ENCODE measurements at places on chromosomes 1 and 21.
A peak's percentile ranks its signal among the peaks of the same experiment; 100 is the strongest.

- no peak for DNase-seq
- peaks cover 4% of the 10 kb centered on the region for H3K36me3 ChIP-seq
- peaks cover 23% of the 10 kb centered on the region for H3K4me1 ChIP-seq
- H3K27ac ChIP-seq: peak overlapping the region; percentile 78
- H3K4me3 ChIP-seq: peak overlapping the region; percentile 76
Observed at GRCh38 chr1:28437264-28437923, 67.9 kb downstream of the PHACTR4 start.

DNA sequence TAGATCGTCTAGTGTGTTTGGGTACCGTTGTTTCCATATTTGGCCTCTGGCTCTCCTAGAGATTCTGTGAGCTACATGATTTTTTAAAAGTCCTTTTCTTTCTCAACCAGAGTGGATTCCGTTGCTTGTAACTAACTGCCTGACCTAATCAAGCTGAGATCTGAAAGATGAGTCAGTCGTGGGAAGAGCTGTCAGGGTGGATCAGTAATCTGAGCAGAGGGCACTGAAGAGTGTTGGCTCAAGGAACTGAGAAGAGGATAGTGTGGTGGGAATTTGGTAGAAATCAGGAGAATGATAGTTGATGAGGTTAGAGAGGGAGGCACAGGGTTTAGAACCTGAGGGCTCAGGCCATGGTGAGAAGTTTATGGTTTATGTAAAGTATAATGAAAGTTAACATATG lies 52.2 kb downstream of the TRAF5 start:
- no peaks in the 10 kb centered on the region for H3K27me3 ChIP-seq
- peaks cover 39% of the 10 kb centered on the region for H3K36me3 ChIP-seq
- peaks cover 38% of the 10 kb centered on the region for H3K4me1 ChIP-seq
- DNase-seq: peak; percentile 42
- peak overlapping the region; percentile 71 for H3K27ac ChIP-seq

DNA sequence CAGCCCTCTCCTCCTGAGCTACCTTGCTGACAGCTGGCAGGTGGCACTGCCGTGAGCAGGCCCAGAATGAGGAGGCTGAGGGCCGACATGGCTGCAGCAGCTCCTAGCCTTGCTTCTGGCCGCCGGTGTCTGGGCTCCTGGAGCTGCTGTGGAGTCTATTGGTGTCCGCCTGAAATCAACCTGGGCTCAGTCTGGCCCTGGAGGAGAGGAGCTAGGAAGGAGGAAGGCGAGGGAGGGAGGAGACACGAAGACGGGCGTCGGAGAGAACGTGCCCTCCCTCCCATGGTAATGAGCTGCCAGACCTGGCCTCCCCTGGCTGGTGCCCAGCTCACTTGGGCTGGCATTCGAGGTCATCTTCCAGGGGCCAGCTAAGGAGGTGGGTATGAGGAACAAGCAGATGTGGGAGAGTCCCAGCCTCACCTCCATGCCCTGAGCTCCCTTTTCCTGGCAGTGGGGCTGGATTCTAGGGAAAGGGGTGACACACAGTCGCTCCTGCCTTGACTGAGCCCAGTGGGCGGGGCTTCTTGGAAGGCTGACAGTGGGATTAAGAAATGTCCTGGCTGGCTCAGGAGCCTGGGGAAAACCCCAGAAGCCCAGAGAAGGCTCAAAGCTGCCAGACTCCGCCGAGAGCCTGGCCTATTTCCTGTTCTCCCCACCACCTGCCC lies at the start of gene PDZK1IP1:
Gene PDZK1IP1, minus strand, starts transcription at position 193 of the 665 bp plus-strand sequence. Its CDS starts 104 bp downstream, at position 89.
- H3K4me1 ChIP-seq: peaks cover 1% of the 10 kb centered on the region
- H3K36me3 ChIP-seq: no peaks in the 10 kb centered on the region
- H3K4me3 ChIP-seq: no peak within 1 kb of the TSS
- DNase-seq: no peak

DNA sequence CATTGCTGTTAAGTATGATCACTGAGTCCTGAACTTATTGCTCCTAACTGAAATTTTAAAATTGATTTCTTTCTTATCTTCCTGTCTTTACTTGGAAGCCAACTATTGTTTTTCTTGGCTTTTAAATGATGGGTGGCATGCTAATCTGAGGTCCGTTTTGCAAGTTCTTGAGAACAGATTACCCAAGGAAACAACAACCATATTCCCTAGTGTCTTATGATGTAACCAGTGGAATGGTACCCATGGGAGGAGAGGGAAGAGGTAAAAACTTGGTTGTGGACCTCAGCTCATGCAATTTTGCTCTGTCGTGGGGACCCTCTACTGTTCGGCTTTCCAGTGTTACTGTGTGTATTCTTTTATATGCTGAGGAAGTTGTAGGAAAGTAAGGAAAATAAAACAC lies 454.8 kb upstream of the ADAMTS5 start:
- H3K27me3 ChIP-seq: no peaks in the 10 kb centered on the region
- DNase-seq: no peak
- no peak overlapping the region for H3K4me3 ChIP-seq

DNA sequence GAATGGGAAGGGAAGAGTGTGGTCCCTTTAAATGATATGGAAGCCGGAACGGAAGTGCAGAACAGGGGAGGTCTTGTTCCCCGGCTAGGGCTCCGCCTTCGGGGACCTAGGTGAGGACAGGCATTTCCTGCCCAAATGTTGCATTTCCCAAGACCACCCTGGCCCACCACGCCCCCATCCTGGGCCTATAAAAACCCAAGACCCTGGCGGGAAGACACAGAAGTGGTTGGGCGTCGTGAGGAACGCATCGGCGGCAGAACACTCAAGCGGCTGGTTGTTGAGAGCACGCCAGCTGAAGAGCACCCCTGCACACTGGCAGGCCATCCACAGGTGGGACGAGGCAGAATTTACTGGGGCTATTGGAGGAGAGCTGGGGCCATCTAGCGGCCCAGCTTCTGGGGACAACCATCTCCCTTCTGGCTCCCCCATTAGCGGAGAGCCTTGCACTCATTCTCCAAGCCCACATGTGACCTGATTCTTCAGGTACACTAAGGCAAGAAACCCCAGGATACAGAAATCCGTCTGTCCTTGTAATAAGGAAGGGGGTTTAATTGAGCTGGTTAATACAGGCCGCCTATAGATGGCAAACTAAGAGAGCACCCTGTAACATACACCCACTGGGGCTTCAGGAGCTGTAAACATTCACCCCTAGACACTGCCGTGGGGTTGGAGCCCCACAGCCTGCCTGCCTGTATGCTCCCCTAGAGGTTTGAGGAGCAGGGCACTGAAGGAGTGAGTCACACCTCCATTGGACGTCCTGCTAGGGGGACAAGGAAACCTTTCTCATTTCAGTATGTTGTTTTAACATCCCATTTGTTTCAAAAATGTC lies 1327.9 kb downstream of the BRINP3 start:
- no peak overlapping the region for H3K4me3 ChIP-seq
- DNase-seq: no peak
- no peaks in the 10 kb centered on the region for H3K27me3 ChIP-seq
- no peak overlapping the region for H3K27ac ChIP-seq
- H3K36me3 ChIP-seq: no peaks in the 10 kb centered on the region

- H3K4me1 ChIP-seq: peaks cover 4% of the 10 kb centered on the region
- DNase-seq: no peak
- no peaks in the 10 kb centered on the region for H3K36me3 ChIP-seq
- no peak overlapping the region for H3K4me3 ChIP-seq
- H3K27me3 ChIP-seq: peaks cover 15% of the 10 kb centered on the region
Observed at GRCh38 chr1:208134491-208134890, 109.7 kb downstream of the PLXNA2 start.

- no peaks in the 10 kb centered on the region for H3K27me3 ChIP-seq
- H3K4me3 ChIP-seq: no peak overlapping the region
- no peaks in the 10 kb centered on the region for H3K4me1 ChIP-seq
- DNase-seq: no peak
Observed at GRCh38 chr1:180123463-180123936, 31.2 kb upstream of the QSOX1 start.

- no peak overlapping the region for H3K27ac ChIP-seq
- H3K36me3 ChIP-seq: no peaks in the 10 kb centered on the region
- DNase-seq: no peak
- H3K27me3 ChIP-seq: no peaks in the 10 kb centered on the region
- H3K4me1 ChIP-seq: no peaks in the 10 kb centered on the region
Observed at GRCh38 chr1:79380078-79380477, 373.5 kb upstream of the ADGRL4 start.

- peak overlapping the region; percentile 69 for H3K27ac ChIP-seq
- no peaks in the 10 kb centered on the region for H3K36me3 ChIP-seq
- H3K27me3 ChIP-seq: no peaks in the 10 kb centered on the region
- peak overlapping the region; percentile 81 for H3K4me3 ChIP-seq
- H3K4me1 ChIP-seq: peaks cover 27% of the 10 kb centered on the region
- no peak for DNase-seq
Observed at GRCh38 chr21:35204850-35205541, 155.9 kb upstream of the RUNX1 start.

DNA sequence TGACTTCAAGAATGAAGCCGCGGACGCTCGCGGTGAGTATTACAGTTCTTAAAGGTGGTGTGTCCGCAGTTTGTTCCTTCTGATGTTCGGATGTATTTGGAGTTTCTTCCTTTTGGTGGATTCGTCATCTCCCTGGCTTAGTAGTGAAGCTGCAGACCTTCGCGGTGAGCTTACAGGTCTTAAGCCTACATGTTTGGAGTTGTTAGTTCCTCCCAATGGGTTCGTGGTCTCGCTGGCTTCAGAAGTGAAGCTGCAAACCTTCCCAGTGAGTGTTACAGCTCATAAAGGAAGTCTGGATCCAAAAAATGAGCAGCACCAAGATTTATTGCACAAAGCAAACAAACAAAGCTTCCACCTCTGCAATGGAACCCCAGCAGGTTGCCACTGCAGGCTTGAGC lies 14.7 kb downstream of the LDLRAD1 start:
- H3K36me3 ChIP-seq: no peaks in the 10 kb centered on the region
- DNase-seq: no peak
- no peaks in the 10 kb centered on the region for H3K4me1 ChIP-seq
- H3K4me3 ChIP-seq: no peak overlapping the region
- H3K27ac ChIP-seq: no peak overlapping the region

- no peak overlapping the region for H3K27ac ChIP-seq
- H3K27me3 ChIP-seq: no peaks in the 10 kb centered on the region
Observed at GRCh38 chr1:31366796-31367195, 6.1 kb downstream of the FABP3 start.

GRCh38 chr1:26583646-26584485 lies 54.3 kb downstream of the RPS6KA1 start:
- no peak overlapping the region for H3K4me3 ChIP-seq
- H3K27ac ChIP-seq: peak overlapping the region; percentile 60
- no peaks in the 10 kb centered on the region for H3K27me3 ChIP-seq
- H3K4me1 ChIP-seq: peaks cover 26% of the 10 kb centered on the region
- DNase-seq: peak; percentile 40

DNA sequence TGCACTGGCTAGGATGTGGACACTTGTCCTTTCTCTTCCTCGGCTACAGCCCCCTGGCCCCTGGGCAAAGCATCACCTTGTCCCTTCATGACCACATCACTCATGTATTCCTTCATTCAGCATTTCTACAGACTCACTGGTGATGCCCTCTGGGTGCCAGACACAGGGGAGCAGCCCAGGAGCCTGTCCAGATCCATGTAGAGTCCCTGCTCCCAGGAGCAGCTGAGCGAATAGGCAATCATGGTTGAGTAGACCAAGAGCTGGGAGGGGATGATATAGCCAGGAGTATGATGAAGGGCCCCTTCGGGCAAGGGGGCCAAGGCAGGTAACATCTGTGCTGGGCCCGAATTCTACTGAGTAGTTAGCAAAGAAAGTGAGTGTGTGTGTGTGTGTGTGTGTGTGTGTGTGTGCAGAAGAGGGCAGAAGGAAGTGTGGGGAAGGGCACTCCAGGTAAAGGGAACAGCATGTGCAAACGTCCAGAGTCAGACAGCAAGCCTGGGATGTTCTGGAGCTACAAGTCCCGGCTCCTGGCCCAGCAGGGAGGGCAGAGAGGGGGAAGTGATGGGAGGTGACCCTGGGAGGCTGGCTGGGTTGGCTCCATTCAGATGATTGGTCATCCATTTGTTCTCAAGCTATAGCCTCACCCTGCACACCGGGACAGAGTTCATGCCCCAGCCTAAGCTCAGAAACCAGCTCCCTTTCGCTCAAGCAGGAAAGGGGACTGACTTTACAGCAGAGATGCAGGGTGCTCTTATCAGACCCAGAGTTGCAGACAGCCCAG lies 21.0 kb upstream of the PIK3CD start:
- H3K27ac ChIP-seq: peak overlapping the region; percentile 97
- peak overlapping the region; percentile 94 for H3K4me3 ChIP-seq
- peaks cover 52% of the 10 kb centered on the region for H3K36me3 ChIP-seq
- DNase-seq: peak; percentile 26

GRCh38 chr1:158283965-158284364 lies 5.8 kb upstream of the CD1C start:
- H3K36me3 ChIP-seq: no peaks in the 10 kb centered on the region
- H3K4me3 ChIP-seq: no peak overlapping the region
- no peaks in the 10 kb centered on the region for H3K27me3 ChIP-seq
- DNase-seq: no peak
- no peak overlapping the region for H3K27ac ChIP-seq
- peaks cover 19% of the 10 kb centered on the region for H3K4me1 ChIP-seq

DNA sequence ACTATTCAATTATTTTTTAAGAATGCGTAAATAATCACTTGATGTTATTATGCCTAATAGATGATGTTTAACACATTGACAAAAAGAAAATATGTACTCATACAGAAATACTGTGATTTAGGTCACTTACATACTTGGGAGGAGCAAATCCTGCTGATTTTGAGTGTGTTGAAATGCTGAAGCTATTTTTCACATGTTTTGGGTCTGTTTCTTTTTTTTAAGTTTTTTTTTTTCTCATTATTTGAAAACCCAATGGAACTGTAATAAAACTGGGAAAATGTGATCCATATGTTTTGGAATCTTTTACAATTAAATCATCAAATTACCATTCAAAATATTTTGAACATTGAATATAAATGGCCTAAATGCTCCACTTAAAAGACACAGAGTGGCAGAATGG lies 366.2 kb upstream of the ADAMTS5 start:
- H3K36me3 ChIP-seq: no peaks in the 10 kb centered on the region
- no peak for DNase-seq
- H3K27me3 ChIP-seq: no peaks in the 10 kb centered on the region
- no peak overlapping the region for H3K4me3 ChIP-seq

DNA sequence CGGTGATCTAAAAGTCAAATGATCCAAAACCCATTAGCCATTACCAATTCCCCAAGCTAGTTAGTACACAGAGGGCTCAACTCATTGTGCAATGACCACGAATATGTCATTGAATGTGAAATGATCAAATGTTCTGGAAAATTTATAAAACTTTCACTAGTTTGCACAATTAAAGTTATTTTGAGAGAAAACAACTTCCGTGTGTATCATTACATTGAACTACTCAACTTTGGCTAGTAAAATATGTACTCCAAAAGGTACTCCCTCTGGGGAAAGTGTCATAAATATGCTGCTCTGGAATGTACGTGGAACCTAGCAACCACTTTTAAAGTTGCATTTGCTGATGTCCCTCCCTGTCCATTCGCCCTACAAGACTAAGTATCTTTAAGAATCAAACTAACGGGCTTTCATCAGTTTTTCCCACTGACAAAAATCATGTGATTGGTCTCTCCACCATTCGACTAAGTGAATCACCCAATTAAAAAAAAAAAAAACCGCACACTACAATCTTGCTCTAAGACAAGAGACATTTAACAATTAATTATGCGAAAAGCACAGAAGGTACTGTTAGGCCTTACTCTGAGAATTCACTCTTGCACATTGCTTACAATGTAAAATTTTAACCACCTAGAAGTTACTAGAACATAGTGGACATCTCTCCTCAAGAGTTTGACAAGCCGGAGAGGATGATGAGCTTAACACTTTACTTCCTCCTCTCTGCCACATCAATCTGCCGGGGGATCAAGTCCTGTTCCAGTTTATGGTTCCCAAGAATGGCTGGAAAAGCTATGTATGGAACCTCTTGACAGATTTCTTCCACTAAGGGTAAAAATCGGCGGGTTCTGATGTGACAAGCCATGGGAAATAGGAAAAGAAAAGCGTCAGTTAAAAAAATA lies 1.2 kb downstream of the ACBD3 start:
- H3K4me1 ChIP-seq: peaks cover 26% of the 10 kb centered on the region
- DNase-seq: no peak
- peak overlapping the region; percentile 97 for H3K4me3 ChIP-seq
- peaks cover 12% of the 10 kb centered on the region for H3K36me3 ChIP-seq
- no peaks in the 10 kb centered on the region for H3K27me3 ChIP-seq

All from T-helper 2 cell treated with Interferon-gamma antibody and Interleukin-4, amounts not matched to agents 5 μg/mL and 100 μg/mL, for 36 hours (primary cell).